Activated T-cell treated with anti-CD3 and anti-CD28 coated beads, Interleukin-2, amount 50 U/mL, for 72 hours (primary cell): ENCODE measurements at places on chromosomes 5 and 9.

DNA sequence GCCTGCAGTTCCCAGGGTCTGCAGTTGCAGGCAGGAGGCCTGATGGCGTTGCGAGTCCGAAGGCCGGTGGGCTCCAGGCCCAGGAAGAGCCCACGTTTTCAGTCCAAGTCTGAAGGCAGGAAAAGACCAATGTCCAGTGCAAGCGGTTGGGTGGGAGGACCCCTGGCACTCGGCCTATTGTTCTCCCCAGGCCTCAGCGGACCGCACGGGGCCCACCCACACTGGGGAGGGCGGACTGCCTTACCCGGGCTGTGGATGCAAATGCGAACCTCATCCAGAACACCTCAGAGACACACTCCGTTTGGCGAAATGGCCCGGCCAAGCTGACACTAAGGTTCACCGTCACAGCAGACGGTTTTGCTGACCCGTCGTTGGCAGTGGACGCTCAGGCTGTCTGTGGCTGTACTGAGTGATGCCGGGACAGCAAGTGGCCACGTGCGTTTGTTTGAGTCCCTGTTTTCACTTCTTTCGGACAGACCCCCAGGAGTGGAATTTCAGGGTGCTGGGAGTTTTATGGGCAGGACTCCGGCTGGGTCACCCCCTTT lies 10.2 kb upstream of the SEC16A start:
- no peaks in the 10 kb centered on the region for H3K36me3 ChIP-seq
- H3K4me1 ChIP-seq, result no peaks in the 10 kb centered on the region
- no peak for DNase-seq
- no peak overlapping the region for H3K4me3 ChIP-seq

GRCh38 chr5:95826949-95827891 lies 4.7 kb upstream of the GLRX start:
- no peaks in the 10 kb centered on the region for H3K36me3 ChIP-seq
- H3K4me1 ChIP-seq, result peaks cover 43% of the 10 kb centered on the region
- no peaks in the 10 kb centered on the region for H3K27me3 ChIP-seq
- no peak overlapping the region for H3K4me3 ChIP-seq
- DNase-seq, result no peak

- peaks cover 41% of the 10 kb centered on the region for H3K27me3 ChIP-seq
- no peak overlapping the region for H3K27ac ChIP-seq
- H3K4me3 ChIP-seq, result no peak overlapping the region
- H3K36me3 ChIP-seq, result no peaks in the 10 kb centered on the region
- peak; percentile 2 for DNase-seq
Measured at GRCh38 chr5:124524552-124525232, 221.7 kb downstream of the ZNF608 start.

DNA sequence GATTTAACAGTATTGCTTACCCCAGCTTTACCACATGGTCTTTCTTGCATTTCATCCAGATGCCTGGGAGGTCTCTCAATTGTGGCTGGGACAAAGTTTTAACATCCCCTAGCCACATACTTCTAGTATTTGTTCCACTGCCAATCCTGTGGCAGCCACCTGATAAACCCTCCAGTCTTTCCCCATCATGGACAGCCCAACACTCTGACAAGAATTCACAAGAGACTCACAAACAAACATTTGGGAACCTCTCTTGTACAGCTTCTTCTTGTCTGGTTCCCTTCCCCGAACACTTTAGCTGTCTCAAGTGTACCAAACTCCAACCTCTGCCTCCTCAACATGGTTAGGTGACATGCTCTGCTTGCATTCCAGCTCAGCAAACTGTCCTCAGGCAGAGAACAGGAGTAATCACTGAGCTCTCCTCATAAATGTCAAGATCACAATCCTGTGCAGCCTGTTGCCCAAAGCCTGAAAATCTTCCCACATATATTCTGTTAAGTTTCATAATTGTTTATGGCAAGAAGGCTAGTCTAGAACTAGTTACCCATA lies 59.7 kb downstream of the STRBP start:
- no peak overlapping the region for H3K4me3 ChIP-seq
- H3K36me3 ChIP-seq, result no peaks in the 10 kb centered on the region
- no peak for DNase-seq
- H3K27me3 ChIP-seq, result no peaks in the 10 kb centered on the region
- no peaks in the 10 kb centered on the region for H3K4me1 ChIP-seq
- H3K27ac ChIP-seq, result no peak overlapping the region

DNA sequence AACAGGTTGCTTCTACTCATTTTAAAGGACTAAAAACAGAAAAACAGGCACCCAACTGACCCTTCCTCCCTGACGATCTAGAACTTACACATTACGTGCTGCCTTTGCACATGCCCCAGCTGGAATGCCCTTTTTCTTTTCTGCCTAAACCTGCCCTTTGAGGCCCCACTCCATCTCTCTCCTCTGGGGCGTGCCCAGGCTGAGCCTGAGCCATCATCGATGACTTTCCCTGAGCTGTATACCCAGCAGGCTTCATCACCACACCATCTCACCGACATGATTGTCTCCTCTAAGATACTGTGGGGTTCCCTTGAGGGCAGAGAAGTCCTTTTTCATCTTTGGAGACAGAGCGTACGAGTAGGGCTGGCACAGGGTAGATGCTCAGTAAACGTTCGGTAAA lies 24.1 kb upstream of the GABBR2 start:
- H3K36me3 ChIP-seq, result no peaks in the 10 kb centered on the region
- H3K27me3 ChIP-seq, result peaks cover 6% of the 10 kb centered on the region
- H3K4me1 ChIP-seq, result no peaks in the 10 kb centered on the region
- H3K4me3 ChIP-seq, result no peak overlapping the region
- no peak overlapping the region for H3K27ac ChIP-seq

DNA sequence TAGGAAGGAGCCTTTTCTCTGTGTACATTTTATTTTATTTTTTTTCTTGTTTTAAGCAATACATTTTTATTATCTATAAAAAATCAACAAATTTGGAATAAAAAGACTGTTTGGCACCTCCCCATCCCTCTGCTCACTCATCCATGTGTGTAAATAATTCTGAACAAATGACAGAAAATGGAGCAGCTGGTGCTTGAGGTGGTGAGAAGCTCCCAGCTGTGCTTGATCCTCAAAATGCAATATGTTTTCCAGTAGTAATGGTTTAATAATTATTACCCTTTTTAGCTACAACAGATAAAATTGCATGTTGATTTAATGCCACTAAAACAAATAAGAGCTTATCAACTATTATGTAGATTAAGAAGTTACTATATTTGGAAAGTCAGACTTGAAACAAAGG lies 132.5 kb downstream of the CDH18 start:
- no peak overlapping the region for H3K27ac ChIP-seq
- H3K4me1 ChIP-seq, result no peaks in the 10 kb centered on the region
- no peak for DNase-seq
- H3K4me3 ChIP-seq, result no peak overlapping the region

- H3K4me1 ChIP-seq, result no peaks in the 10 kb centered on the region
- H3K27me3 ChIP-seq, result no peaks in the 10 kb centered on the region
Measured at GRCh38 chr5:100799166-100799565, 103.9 kb downstream of the ST8SIA4 start.

GRCh38 chr9:29214154-29214689 lies 1640.9 kb upstream of the C9orf72 start:
- peaks cover 68% of the 10 kb centered on the region for H3K27me3 ChIP-seq
- H3K4me3 ChIP-seq, result peak overlapping the region; percentile 63
- peak overlapping the region; percentile 54 for H3K27ac ChIP-seq
- peaks cover 22% of the 10 kb centered on the region for H3K4me1 ChIP-seq
- H3K36me3 ChIP-seq, result no peaks in the 10 kb centered on the region
- DNase-seq, result no peak

- H3K27ac ChIP-seq, result no peak overlapping the region
- H3K4me3 ChIP-seq, result no peak overlapping the region
- H3K4me1 ChIP-seq, result no peaks in the 10 kb centered on the region
- peaks cover 4% of the 10 kb centered on the region for H3K36me3 ChIP-seq
- DNase-seq, result no peak
- H3K27me3 ChIP-seq, result no peaks in the 10 kb centered on the region
Measured at GRCh38 chr5:172943283-172943841, 15.9 kb upstream of the RPL26L1 start.

- H3K4me3 ChIP-seq, result no peak overlapping the region
- H3K27ac ChIP-seq, result no peak overlapping the region
- H3K4me1 ChIP-seq, result no peaks in the 10 kb centered on the region
- no peak for DNase-seq
Measured at GRCh38 chr5:97854871-97855762, 672.1 kb upstream of the RIOK2 start.

GRCh38 chr9:112665347-112665746 lies 52.6 kb downstream of the INIP start:
- H3K4me3 ChIP-seq, result no peak overlapping the region
- H3K27me3 ChIP-seq, result no peaks in the 10 kb centered on the region
- DNase-seq, result no peak
- no peaks in the 10 kb centered on the region for H3K4me1 ChIP-seq

GRCh38 chr5:158133369-158133768 lies 274.4 kb upstream of the CLINT1 start:
- H3K4me1 ChIP-seq, result no peaks in the 10 kb centered on the region
- H3K27me3 ChIP-seq, result no peaks in the 10 kb centered on the region
- no peaks in the 10 kb centered on the region for H3K36me3 ChIP-seq
- H3K27ac ChIP-seq, result no peak overlapping the region
- no peak for DNase-seq

GRCh38 chr9:132241483-132241839 lies 79.6 kb downstream of the NTNG2 start:
- H3K4me1 ChIP-seq, result peaks cover 12% of the 10 kb centered on the region
- DNase-seq, result no peak
- peak overlapping the region; percentile 81 for H3K4me3 ChIP-seq
- H3K36me3 ChIP-seq, result peaks cover 2% of the 10 kb centered on the region
- peak overlapping the region; percentile 16 for H3K27ac ChIP-seq

DNA sequence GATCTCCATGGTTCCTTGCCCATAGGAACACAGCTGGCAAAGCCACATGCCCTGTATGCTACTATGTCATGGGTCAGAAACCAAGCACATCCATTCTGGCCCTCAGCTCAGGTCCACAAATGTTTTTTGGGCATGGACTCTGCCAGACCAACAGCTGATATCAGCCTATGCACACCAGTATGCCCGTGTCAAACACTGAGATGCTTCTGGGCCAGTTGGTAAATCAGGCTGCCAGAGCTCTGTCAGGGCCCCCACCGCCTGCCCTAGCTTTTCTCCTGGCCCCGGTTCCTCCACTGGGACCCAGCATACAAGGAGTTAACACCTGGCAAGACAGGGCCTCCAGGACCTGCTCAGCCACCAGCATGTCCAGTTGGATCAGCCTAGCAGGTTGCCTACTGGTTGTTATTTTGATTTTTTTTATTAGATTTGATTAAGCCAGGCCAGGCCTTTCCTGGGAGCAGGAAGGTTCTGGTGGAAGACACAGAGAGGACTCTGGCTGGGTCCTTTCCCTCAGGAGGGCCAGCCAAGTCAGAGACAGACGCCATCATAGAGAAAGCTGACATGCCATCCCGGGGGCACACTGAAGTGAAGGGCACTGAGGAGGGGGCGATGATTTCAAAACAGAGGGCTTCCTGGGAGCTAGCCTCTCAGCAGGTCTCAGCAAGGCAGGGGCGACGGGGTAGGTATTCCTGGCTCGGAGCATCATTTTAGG lies 65.8 kb downstream of the TSTD2 start:
- H3K4me1 ChIP-seq, result peaks cover 6% of the 10 kb centered on the region
- H3K4me3 ChIP-seq, result no peak overlapping the region
- H3K27me3 ChIP-seq, result peaks cover 7% of the 10 kb centered on the region
- no peak for DNase-seq

DNA sequence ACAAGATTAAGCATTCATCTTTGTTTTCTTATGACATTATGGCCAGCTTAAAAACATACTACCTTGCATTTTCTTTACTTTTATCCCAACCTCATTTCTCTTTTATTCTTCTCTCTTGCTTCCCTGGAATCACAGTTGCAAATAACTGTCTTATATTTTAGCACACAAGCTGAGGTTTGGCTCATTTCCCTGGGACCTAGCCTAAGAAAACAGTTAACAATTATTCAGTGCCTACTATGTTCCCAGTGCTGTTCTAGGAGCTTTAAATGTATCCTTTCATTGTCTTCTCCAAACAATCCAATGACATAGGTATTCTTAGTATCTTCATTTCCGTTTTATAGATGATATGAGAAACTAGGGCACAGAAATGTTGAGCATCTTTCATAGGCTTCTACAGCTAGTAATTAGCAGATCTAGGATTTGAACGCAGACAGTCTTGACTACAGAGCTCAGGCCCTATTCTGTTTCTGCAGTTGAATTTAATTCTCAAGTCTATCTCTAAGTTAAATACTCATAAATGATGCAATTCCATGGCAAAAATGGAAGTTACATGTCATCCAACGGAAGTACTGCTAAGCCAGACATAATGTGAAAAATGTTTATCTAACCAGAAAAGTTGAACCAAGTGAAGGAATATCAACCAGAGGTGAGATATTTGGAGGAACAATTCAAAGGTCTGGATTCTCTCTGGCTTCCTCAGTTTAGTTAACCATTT lies 52.3 kb upstream of the MTAP start:
- peaks cover 3% of the 10 kb centered on the region for H3K36me3 ChIP-seq
- peaks cover 53% of the 10 kb centered on the region for H3K27me3 ChIP-seq
- DNase-seq, result no peak
- no peak overlapping the region for H3K27ac ChIP-seq
- H3K4me1 ChIP-seq, result no peaks in the 10 kb centered on the region

DNA sequence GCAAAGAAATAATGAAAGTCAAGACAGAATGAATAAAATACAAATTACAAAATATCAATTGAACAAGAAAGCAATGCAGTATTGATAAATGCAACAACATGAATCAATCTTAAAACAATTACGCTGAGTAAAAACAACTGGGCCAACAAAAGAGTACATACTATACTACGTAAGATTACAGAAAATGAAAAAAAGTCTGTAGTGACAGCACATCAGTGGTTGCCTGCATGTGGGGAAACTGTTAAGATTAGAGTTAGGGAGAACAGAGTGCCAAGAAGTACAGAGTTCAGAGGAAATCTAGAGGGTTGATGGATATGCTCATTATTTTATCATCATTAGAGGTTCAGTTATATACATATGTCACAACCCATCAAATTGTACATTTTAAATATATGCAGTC lies 706.6 kb upstream of the ACO1 start:
- peak overlapping the region; percentile 96 for H3K27ac ChIP-seq
- DNase-seq, result no peak

- no peak for DNase-seq
- H3K4me3 ChIP-seq, result peak overlapping the region; percentile 32
- peaks cover 48% of the 10 kb centered on the region for H3K4me1 ChIP-seq
- H3K27me3 ChIP-seq, result no peaks in the 10 kb centered on the region
Measured at GRCh38 chr5:177373806-177374205, 10.4 kb upstream of the SLC34A1 start.
